EL (cell line): ENCODE measurements at places on chromosomes 7 and 10.
A peak's percentile ranks its signal among the peaks of the same experiment; 100 is the strongest.

- DNase-seq: peak; percentile 48
These were observed 104.9 kb downstream of the CDK6 start for GRCh38 chr7:92731335-92732063.

GRCh38 chr7:70761711-70762328 lies 370.1 kb upstream of the GALNT17 start:
- DNase-seq: no peak

GRCh38 chr7:70230761-70231160 lies 632.5 kb downstream of the AUTS2 start:
- DNase-seq: no peak

- peak; percentile 57 for DNase-seq
These were observed 95.8 kb upstream of the CREB5 start for GRCh38 chr7:28316489-28316888.

DNA sequence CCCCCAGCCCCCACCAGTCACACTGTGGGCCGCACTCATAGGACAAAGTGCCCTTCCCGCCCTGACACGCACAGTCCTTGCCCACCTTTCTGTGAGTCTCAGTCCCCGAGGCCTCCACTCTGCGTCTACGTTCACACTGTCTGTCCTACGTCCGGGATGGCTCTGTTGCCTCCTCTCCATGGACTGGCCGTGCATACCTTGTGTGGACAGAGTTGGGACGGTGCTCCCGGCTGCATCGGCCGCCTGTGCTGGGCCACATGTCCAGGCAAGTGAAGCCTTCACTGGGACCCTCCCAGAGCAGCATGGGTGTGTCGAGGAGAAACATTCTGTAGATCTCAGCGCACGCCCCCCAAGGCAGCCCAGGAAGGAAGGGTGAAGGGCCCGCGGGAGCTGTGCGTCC lies 239.0 kb downstream of the MGMT start:
- DNase-seq: no peak
